Right cardiac atrium (tissue), 5 donors: ENCODE measurements at places on chromosomes 4 and X. TPM values are rescaled to one million over a fixed set of nuclear protein-coding genes. Genes with fewer than 3 reads are reported as not detected.

GRCh38 chr4:10061650-10062415, 40.5 kb upstream of the SLC2A9 start:
- no peak for DNase-seq

DNA sequence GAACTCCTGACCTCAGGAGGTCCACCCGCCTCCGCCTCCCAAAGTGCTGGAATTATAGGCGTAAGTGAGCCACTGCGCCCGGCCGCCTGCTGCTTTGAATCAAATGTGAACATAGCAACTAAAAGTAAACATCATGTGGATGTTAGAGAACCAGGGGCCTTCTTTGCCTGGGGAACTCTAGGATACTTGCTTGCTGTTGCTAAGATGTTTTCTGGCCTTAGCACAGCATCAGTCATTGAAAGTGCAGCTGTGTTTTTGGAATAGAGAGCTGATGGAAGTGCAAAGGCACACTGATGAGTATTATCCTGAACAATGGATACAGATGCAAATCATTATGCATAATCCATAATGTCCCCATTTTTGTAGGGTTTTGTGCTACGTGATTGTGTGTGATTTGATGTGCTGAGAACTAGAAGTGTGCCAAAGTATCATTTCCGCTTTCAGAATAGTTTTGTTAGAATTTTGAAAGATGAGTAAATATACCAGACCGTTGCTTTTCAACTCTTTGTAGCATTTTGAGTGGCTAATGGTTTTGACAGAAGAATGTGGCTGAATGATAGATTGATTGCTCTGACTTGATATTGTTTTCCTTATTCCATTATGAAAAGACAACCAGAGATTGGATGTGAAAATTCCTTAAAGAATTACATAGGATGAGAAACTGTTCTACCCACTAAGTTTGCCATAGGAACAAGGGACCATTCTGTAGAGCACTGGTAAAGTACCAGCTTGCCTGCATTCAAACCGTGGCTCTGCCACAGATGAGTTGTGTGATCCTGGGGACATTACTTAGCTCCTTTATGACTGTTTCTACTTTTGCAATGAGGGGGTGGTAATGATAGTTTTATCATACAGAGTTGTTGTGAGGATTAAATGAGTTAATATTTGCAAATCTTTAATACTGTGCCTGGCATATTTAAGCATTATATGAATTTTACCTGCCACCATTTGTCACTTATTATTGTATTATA, 74.7 kb downstream of the REPS2 start:
- no peak for DNase-seq

GRCh38 chrX:39445336-39445735, 644.1 kb downstream of the MID1IP1 start:
- no peak for DNase-seq

INPP4B gene
- 8.5 TPM for total RNA-seq

DNA sequence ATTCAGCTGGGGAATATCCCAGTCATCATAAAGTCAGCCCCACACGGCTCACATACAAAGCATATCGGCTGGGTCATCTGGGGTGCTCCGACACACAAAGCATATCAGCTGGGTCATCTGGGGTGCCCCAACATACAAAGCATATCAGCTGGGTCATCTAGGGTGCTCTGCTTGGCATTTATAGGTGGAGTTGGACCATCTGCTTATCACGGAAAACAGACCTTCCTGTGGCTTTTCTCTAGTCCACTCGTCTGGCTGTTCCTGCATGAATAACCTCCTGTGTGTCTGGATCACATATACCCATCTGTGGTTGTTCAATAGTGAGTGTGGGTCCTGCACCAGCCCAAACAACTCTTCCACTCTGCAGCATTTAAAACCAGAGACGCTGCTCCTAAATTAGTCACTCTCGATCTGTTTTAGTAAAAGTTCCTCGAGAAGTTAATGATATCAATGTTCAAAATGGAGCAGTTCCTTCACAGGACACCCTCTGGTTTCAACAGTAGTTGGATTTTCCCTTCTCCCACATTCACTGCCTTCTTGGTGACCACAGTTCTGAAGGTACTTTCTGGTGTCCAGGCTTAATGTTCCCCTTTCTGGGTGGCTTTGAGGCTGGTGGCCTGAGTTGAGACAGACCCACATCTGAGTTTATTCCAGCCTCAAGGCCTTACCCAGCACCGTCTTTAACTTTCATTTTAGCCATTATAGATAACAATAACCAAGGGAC, 70.0 kb upstream of the FRG1 start:
- no peak for DNase-seq

TMSB15C gene
- 1.0 TPM for total RNA-seq

DNA sequence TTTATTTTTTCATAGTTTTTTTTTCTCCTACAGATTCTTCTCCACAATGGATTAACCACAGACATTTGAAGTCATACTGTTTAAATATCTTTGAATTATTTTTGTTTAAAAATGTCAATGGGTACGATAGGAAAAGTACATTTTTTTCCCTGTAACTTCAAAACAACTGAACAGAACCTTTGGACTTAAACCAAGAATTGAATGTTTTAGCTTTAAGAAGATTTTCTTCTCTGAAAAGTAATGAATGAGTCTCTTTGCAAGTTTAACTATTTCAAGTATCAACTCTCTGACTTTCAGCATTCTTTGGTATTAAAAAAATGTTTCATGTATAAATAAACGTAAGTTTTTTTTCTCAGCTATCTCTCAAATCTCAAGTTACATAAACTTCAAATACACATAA, 364.3 kb downstream of the FBXO8 start:
- DNase-seq, result no peak

MAGEA4 gene
- not detected for total RNA-seq

DAPP1 gene
- total RNA-seq, result 1.4 TPM

GRCh38 chrX:16589826-16590225, 60.1 kb upstream of the S100G start:
- DNase-seq, result no peak

LEF1 gene
- total RNA-seq, result 5.1 TPM

DNA sequence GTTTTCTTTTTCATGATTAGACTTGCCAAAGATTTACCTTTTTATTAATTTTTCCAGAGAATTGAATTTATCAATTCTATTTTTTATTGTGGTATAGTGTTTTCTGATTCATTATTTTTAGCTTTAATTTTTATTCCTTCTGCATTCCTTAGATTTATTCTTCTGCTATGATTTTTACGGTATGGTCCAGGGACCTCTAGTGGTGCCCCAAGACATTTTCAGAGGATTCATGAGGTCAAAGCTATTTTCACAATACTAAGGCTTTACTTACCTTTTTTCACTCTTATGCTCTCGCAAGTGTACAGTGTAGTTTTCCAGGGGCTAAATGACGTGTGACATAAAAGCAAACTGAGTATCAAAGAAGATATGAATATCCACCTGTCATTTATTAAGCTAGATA, 8.0 kb downstream of the RADX start:
- no peak for DNase-seq

DNA sequence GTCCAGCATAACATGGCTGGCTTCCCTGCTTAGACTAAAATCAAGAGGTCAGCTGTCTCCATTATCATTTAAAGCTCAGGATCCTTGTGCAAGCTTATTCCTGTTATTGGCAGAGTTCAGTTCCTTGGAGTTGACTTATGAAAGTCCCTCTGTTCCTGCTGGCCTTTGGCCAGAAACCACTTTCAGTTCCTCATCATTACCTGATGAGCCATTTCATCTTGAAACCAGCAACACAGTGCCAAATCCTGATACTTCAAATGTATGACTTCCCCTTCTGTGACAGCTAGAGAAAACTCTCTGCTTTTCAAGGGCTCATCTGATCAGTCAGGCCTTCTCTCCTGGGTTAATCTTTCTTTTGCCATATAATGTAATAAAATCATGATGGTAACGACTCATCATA, 110.6 kb upstream of the FSTL5 start:
- peak; percentile 37 for DNase-seq

UGT2A1 gene
- total RNA-seq, result not detected

CNKSR2 gene
- total RNA-seq, result 0.79 TPM

DNA sequence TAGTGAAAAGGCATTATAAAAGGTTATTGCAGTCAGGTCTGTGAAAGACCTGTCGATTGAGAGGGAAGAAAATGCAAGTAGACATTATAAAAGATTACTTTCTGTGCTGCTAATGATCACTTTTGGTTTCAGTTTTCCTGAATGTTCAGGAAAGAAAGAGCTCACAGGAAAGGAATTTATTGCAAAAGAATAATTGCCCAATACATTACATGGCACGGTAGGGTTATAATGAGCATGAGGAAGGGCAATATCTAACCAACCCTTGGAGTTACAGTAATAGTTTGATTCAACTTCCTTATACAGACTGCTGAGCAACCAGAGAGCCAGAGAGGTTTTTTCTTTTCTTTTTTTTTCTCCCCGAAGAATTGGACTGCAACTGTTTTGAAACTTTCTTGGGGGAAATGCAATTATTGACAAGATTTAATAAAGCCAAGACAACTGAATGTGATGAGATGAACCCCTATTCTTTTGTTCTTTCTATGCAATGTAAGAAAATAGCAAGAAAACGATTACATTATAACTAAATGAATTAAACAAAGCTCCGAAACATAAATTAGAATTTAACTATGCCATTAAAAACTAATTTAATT, 247.0 kb downstream of the C4orf33 start:
- no peak for DNase-seq

- no peak for DNase-seq
These were observed 49.5 kb downstream of the IQCM start for GRCh38 chr4:149766135-149766534.
